ENCODE measurements at places on chromosomes 1 and 21. TPM values are rescaled to one million over a fixed set of nuclear protein-coding genes. Genes with fewer than 3 reads are reported as not detected.

- peaks cover 7% of the 10 kb centered on the region for H3K4me1 ChIP-seq
- no peak overlapping the region for H3K27ac ChIP-seq
- H3K4me3 ChIP-seq = no peak overlapping the region
Observed at GRCh38 chr1:6825828-6826227, 40.6 kb downstream of the CAMTA1 start.

DNA sequence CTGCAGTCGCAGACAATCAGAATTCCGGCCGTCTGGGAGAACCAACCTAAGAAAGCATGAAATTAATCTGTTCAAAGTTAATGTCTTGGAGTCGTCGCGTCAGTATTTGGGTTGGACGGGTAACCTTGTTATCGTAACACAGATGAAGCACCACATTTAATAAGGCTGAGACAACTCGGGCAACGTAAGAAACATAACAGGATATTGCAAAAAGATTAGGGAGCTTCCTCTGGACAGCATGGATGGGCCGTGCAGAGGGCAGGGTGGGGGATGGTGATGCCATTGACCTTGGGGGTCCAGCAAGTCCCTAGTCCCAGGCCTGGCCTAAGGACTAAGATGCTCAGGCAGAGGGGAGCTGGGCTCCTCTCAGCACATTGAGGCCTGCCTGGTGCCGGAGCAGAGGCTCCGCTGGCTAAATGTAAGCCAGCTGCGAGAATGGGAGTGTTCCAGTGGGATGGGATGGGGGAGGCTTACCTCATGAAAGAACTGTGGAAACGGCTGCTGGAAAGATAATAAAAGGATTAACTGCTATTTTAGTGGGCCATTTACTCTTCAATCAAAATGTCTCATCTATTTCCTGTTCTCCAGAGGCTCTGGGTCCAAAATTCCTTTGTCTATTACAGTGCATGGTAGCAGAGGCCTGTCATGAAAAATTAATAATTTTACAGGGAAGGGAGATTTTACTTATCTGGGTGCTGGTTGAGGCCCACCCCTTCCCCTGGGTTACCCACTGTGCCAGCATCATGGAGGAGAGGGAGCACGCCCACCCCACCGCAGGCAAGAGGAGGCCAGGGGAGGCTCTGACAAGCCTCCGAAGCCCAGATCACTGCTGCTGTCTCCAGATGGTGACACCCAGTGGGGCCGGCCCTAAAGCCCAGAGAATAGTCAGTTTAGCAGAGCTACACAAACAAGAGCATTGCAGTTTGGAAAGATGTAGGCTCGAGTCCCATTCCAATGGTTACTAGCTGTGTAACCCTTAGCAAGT lies 131.6 kb downstream of the DMRTB1 start:
- H3K4me3 ChIP-seq = no peak overlapping the region
- H3K36me3 ChIP-seq = no peaks in the 10 kb centered on the region
- H3K27me3 ChIP-seq = no peaks in the 10 kb centered on the region
- peak; percentile 16 for DNase-seq

Gene LORICRIN
- total RNA-seq = not detected

Gene MFSD2A
- 2.9 TPM for total RNA-seq

DNA sequence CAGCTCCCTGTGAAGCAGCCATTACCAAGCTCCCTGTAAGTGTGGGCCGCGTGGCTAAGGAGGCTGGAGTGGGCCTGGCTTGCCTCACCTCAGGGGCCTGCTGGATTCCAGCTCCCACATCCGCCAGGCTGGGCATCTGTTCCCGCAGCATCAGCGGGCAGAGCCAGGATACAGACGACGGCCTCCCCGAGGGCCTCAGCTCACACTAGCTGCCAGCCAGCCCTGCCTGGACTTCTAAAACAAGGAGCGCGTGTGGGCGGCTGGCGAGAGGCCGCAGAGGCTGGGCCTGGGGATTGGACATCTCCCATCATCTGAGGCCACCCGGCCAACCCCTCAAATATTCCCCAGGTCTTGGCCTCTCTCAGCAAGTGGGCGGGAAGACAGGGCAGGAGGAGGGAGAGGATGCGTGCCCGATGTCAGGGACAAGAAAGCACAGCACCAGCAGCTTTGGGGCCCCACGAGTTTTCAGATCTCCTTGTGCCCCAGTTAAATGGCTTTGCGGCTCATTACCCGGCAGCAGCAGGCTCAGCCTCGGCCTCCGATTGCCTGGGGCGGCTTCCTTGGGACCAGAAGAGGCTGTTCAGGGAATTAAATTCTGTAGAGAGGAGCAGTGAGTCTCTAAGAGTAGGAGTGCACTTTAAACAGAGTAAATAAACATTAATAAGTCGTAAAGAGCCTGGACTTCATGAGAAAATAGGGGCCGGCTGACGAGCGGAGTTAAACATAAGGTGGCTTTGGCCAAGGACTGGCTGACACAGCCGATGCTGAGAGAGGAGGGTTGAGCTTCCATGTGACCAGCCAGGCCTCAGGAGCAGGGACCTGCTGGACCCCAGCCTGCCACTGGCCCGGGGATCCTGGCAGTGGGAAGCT lies 208.9 kb upstream of the C1orf174 start:
- no peaks in the 10 kb centered on the region for H3K27me3 ChIP-seq
- no peaks in the 10 kb centered on the region for H3K36me3 ChIP-seq
- no peaks in the 10 kb centered on the region for H3K4me1 ChIP-seq

GRCh38 chr1:206903687-206904086 lies 6.4 kb downstream of the IL24 start:
- H3K4me1 ChIP-seq = peaks cover 26% of the 10 kb centered on the region
- peaks cover 20% of the 10 kb centered on the region for H3K36me3 ChIP-seq
- H3K4me3 ChIP-seq = no peak overlapping the region
- H3K27ac ChIP-seq = no peak overlapping the region
- DNase-seq = no peak
- peaks cover under 1% of the 10 kb centered on the region for H3K27me3 ChIP-seq

GRCh38 chr21:42855171-42855936 lies 24.0 kb downstream of the WDR4 start:
- peaks cover 11% of the 10 kb centered on the region for H3K4me1 ChIP-seq
- no peak for DNase-seq
- no peak overlapping the region for H3K4me3 ChIP-seq
- H3K36me3 ChIP-seq = peaks cover 31% of the 10 kb centered on the region
- no peak overlapping the region for H3K27ac ChIP-seq

GRCh38 chr1:168504064-168504837 lies 39.5 kb downstream of the XCL2 start:
- no peaks in the 10 kb centered on the region for H3K27me3 ChIP-seq
- H3K4me1 ChIP-seq = peaks cover 92% of the 10 kb centered on the region
- peak; percentile 85 for DNase-seq
- H3K36me3 ChIP-seq = peaks cover 30% of the 10 kb centered on the region

Gene IRF2BP2
- total RNA-seq = 81.1 TPM

GRCh38 chr1:40241362-40241761 lies 6.4 kb upstream of the TMCO2 start:
- H3K4me1 ChIP-seq = peaks cover 55% of the 10 kb centered on the region
- peak overlapping the region; percentile 83 for H3K27ac ChIP-seq
- no peaks in the 10 kb centered on the region for H3K27me3 ChIP-seq

GRCh38 chr1:232426801-232427200 lies 203.1 kb downstream of the SIPA1L2 start:
- H3K4me3 ChIP-seq = no peak overlapping the region
- H3K27me3 ChIP-seq = no peaks in the 10 kb centered on the region
- H3K27ac ChIP-seq = no peak overlapping the region
- H3K36me3 ChIP-seq = no peaks in the 10 kb centered on the region
- peaks cover under 1% of the 10 kb centered on the region for H3K4me1 ChIP-seq

- no peak for DNase-seq
- no peaks in the 10 kb centered on the region for H3K36me3 ChIP-seq
- H3K27ac ChIP-seq = no peak overlapping the region
- no peak overlapping the region for H3K4me3 ChIP-seq
- no peaks in the 10 kb centered on the region for H3K27me3 ChIP-seq
Observed at GRCh38 chr1:244163861-244164510, 112.9 kb downstream of the ZBTB18 start.

Gene TMCO2
- total RNA-seq = not detected

DNA sequence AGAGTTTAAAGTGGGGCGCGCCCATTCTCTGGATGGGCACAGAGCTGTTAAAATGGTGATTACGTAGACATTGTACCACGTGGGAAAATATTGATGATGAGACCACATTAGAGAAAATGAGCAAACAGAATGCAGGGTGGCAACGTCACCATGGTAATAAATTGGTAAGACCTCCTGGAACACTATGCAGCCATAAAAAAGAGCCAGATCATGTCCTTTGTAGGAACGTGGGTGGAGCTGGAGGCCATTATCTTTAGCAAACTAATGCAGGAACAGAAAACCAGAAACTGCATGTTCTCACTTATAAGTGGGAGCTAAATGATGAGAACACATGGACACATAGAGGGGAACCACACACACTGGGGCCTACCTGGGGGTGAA lies 53.5 kb upstream of the CLDN14 start:
- no peaks in the 10 kb centered on the region for H3K36me3 ChIP-seq
- H3K27me3 ChIP-seq = peaks cover 3% of the 10 kb centered on the region
- no peak overlapping the region for H3K27ac ChIP-seq
- H3K4me3 ChIP-seq = no peak overlapping the region

Gene OXCT2
- 0.82 TPM for total RNA-seq

Gene ADAMTS5
- total RNA-seq = not detected

Gene BMP8B
- 0.61 TPM for total RNA-seq

DNA sequence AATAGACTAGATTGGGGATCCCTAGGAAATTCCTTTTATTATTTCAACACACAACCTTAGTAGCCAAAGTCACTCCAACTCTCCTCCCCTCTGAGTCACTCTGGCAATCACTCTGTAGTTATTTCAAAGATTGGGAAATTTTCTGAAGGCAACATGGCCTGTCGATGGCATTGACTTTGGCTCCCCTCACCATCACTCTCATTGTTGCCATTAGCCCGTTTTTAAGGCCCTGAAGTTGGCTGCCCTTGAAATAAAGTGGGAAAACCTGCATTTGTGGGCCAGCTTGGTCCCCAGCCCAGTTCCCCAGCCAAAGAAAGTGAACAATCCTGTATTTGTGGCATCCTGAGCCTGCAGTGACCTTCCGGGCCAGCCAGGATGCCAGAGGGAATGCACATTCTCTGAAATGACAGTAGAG lies 52.5 kb downstream of the CDC7 start:
- H3K27ac ChIP-seq = peak overlapping the region; percentile 58
- no peak overlapping the region for H3K4me3 ChIP-seq
- H3K27me3 ChIP-seq = no peaks in the 10 kb centered on the region
- peaks cover 99% of the 10 kb centered on the region for H3K4me1 ChIP-seq

- DNase-seq = peak; percentile 51
- H3K27me3 ChIP-seq = peaks cover 4% of the 10 kb centered on the region
- no peak overlapping the region for H3K27ac ChIP-seq
- no peaks in the 10 kb centered on the region for H3K36me3 ChIP-seq
- H3K4me1 ChIP-seq = peaks cover 18% of the 10 kb centered on the region
- H3K4me3 ChIP-seq = no peak overlapping the region
Observed at GRCh38 chr1:159892944-159893343, 7.0 kb downstream of the CFAP45 start.

DNA sequence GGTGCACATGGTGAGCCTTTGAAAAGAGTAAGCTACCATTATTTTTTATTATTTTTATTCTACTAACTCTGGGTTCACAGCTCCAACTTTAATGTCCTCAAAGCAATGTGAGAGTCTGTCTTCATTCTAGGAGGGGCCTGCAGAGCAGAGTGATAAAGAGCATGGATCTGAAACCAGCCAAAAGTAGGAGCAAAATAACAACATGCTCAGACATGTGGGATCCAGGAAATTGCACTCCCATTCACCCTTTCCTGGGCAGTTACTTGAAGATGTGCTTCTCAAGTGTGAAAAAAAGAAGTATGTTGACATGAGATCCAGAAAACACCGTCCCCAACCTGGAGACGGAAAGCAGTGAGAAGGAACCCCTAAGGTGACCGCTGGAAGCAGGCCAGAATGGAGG lies 8.7 kb upstream of the LIN28A start:
- H3K4me3 ChIP-seq = no peak overlapping the region
- H3K27me3 ChIP-seq = peaks cover 32% of the 10 kb centered on the region
- no peaks in the 10 kb centered on the region for H3K36me3 ChIP-seq
- no peak overlapping the region for H3K27ac ChIP-seq

GRCh38 chr1:201276891-201277290 lies 6.4 kb upstream of the PKP1 start:
- H3K4me3 ChIP-seq = no peak overlapping the region
- H3K27me3 ChIP-seq = peaks cover 31% of the 10 kb centered on the region
- no peaks in the 10 kb centered on the region for H3K4me1 ChIP-seq

- H3K36me3 ChIP-seq = no peaks in the 10 kb centered on the region
- no peaks in the 10 kb centered on the region for H3K4me1 ChIP-seq
- H3K27ac ChIP-seq = no peak overlapping the region
- H3K27me3 ChIP-seq = no peaks in the 10 kb centered on the region
- no peak for DNase-seq
Observed at GRCh38 chr1:163171826-163172225, 30.9 kb downstream of the RGS5 start.

DNA sequence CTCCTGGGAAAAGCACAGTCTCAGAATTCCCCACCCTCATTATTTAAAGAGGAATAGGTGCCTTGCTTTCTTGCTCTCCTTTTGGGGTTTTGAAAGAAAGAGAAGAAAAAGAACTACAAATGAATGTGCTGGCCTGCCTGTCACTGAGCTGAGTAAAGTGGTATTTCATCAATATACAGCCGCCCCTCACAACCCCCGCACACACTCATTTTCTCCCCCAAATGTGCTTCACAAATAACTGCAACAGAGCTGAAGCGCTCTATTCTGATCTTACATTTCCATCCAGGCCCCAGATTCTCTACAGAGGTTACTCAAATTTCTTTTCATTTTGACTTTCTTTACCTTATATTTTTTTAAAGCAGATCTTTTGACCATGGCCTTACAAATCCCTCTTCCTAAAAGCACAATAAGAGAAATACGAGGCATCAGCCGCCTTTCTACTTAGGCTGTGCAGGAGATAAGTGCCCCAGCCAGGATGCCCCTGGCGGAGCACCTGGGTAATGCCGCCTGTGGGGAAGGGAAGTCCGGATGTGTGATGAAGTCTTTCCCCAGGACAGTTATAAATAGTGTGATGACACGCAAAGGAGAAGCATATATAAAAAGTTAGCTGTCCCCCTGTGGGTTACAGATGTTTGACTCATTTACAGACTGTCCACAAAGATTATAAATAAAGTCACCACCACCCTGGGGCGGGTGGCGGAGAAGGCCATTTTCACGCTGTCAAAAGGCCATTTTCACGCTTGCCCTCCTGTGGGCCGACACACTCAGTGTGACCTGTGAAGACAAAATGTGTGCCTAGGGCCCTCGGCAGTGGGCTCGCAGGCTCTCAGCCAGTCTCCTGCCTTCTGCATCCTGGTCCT lies 6.5 kb downstream of the KCNN3 start:
- DNase-seq = peak; percentile 53
- H3K4me1 ChIP-seq = peaks cover 33% of the 10 kb centered on the region
- peaks cover 51% of the 10 kb centered on the region for H3K27me3 ChIP-seq

- H3K27me3 ChIP-seq = no peaks in the 10 kb centered on the region
- DNase-seq = no peak
- H3K4me1 ChIP-seq = peaks cover 52% of the 10 kb centered on the region
- peaks cover 13% of the 10 kb centered on the region for H3K36me3 ChIP-seq
- peak overlapping the region; percentile 83 for H3K27ac ChIP-seq
Observed at GRCh38 chr1:89763649-89763986, 57.2 kb upstream of the LRRC8D start.

Gene GADD45A
- 30.2 TPM for total RNA-seq

GRCh38 chr1:25890239-25891034 lies 14.9 kb upstream of the PAQR7 start:
- peaks cover 5% of the 10 kb centered on the region for H3K36me3 ChIP-seq
- peaks cover 3% of the 10 kb centered on the region for H3K4me1 ChIP-seq
- no peak overlapping the region for H3K4me3 ChIP-seq
- H3K27me3 ChIP-seq = no peaks in the 10 kb centered on the region
- no peak overlapping the region for H3K27ac ChIP-seq

GRCh38 chr1:8317647-8318381 lies at the start of gene SLC45A1:
SLC45A1 (plus strand) TSS chr1:8318114; CDS start chr1:8324330, 6,216 bp downstream.
- H3K27ac ChIP-seq = no peak within 1 kb of the TSS
- no peaks in the 10 kb centered on the region for H3K36me3 ChIP-seq
- H3K4me1 ChIP-seq = peaks cover 13% of the 10 kb centered on the region
- peak; percentile 82 for DNase-seq

Gene ZNF648
- total RNA-seq = not detected

Gene C1orf185
- not detected for total RNA-seq

All from activated CD8-positive, alpha-beta memory T cell treated with anti-CD3 and anti-CD28 coated beads, Interleukin-2, amount 10 ng/mL, durations not matched to agents 7 days and 5 days (primary cell).